ENCODE measurements at places on chromosomes 2 and 18.
A peak's percentile ranks its signal among the peaks of the same experiment; 100 is the strongest.

- peaks cover 4% of the 10 kb centered on the region for H3K36me3 ChIP-seq
- peaks cover 33% of the 10 kb centered on the region for H3K4me1 ChIP-seq
- H3K27ac ChIP-seq: peak overlapping the region; percentile 84
- H3K27me3 ChIP-seq: no peaks in the 10 kb centered on the region
Observed at GRCh38 chr2:28747714-28748113, 3.9 kb upstream of the PPP1CB start.

- no peak for DNase-seq
- H3K27ac ChIP-seq: no peak overlapping the region
- no peaks in the 10 kb centered on the region for H3K27me3 ChIP-seq
- H3K4me1 ChIP-seq: no peaks in the 10 kb centered on the region
Observed at GRCh38 chr2:214377286-214377624, 33.6 kb upstream of the VWC2L start.

DNA sequence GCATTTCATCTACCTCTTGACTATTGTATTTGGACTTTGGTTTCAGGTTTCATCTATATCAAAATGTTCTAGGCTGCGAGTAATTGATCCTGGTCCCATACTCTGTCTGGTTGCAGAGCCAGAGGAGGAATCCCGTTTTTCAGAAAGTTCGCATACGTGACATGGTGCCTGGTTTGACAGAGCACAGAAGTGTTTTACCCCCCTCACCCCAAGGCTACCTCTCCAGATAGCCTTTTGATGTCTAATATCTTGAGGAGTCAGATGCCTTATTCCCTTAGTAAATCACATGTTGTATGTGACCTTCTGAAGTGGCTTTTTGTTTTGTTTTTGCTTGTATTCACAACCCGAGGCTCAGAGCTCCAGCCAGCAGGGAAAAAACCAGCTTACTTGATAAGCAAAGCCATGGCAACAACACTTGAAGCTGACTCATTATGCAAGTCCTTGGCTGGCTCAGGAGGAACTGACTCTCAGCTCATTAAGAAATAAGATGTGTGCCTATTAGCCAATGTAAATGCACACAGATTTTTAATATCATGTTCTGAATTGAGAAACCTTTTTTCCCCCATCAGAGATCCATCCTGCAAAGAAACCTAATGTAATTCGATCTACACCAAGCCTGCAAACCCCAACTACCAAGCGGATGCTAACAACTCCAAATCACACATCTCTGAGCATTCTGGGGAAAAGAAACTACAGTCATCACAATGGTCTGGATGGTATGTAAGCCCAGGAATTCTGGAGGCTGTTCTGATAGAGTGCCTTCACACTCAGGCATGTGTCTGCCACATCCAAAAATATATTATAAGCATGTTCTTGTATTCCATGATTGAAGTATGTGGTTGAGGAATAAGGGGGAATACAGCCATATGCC, 41.4 kb downstream of the OXER1 start:
- peaks cover 13% of the 10 kb centered on the region for H3K4me1 ChIP-seq
- peaks cover 3% of the 10 kb centered on the region for H3K36me3 ChIP-seq
- no peak overlapping the region for H3K4me3 ChIP-seq
- no peak overlapping the region for H3K27ac ChIP-seq

DNA sequence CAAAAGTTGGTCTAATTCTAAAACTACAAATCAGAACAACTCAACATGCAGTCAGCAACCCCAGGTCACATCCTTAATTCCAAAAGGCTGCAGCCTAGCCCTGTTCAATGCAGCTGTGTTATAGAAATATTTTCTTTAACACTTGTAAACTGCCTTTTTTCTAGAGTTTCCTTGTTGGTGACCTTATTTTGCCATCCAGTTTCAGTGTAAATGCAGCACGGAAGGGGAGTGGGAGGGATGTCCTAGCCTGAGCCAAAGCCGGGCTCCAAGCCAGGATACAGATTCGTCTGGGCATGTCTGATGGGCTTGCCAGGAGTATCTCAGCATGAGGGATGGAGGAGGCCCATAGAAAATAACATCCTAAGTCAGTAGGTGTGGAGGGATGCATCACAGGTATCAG, 17.7 kb upstream of the SP3 start:
- no peaks in the 10 kb centered on the region for H3K4me1 ChIP-seq
- no peak overlapping the region for H3K4me3 ChIP-seq
- no peak for DNase-seq
- H3K27ac ChIP-seq: no peak overlapping the region

DNA sequence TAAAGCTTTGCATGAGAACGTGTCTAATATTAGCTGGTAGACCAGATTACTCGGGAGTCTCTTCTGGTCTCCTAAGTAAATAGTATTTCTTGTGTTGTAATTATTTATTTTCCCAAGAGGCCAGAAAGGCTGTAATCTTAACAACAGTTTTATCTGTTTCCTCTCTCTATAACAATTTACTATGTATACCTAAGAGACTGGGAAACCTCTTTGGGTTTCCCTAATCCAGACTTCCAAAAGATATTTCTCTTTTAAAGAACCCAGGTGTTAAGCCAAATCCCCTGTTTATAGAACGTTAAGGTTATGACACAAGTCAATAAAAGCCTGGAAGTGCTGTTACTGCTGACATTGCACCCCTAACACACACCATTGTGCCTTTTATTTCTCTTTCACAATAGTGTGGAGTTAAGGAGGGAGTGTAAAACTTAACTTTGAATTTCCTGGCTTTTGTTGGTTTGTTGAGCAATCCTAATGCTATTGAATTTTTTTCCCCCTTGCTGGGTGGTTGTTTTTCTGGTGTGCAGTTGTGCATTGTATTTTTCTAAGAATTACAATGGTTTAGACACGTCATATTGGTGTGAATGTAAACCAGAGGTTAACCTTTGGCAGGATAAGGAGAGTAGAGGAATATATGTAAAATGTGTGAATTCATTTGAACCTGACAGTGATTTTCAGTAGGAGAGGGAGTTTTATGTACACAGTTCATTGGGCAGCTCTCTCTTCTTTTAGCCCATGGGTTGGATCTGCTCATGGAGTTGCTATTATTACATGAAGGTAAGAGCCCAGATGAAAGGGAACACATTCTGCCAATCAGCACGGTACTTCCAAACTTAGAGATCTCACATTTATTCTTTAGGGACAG, 192.8 kb downstream of the MTX2 start:
- H3K27ac ChIP-seq: no peak overlapping the region
- no peaks in the 10 kb centered on the region for H3K36me3 ChIP-seq
- H3K27me3 ChIP-seq: peaks cover 75% of the 10 kb centered on the region
- peaks cover 1% of the 10 kb centered on the region for H3K4me1 ChIP-seq
- DNase-seq: no peak

DNA sequence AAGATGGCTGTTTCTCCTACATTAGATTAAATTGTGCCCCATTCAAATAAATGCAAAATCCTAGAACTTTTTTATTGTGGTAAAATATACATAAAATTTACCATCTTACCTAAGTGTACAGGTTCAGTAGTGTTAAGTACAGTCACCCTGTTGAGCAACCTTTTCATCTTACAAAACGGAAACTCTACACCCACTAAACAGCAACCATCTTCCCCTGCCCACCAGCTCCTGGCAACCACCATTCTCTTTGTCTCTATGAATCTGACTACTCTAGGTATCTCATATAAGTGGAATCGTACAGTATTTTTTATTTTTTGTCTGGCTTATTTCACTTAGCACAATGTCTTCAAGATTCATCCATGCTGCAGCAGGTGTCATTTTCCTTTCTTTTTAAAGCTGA, 53.0 kb downstream of the ASXL2 start:
- no peaks in the 10 kb centered on the region for H3K27me3 ChIP-seq
- H3K36me3 ChIP-seq: peaks cover 23% of the 10 kb centered on the region
- DNase-seq: peak; percentile 72
- peaks cover 67% of the 10 kb centered on the region for H3K4me1 ChIP-seq

DNA sequence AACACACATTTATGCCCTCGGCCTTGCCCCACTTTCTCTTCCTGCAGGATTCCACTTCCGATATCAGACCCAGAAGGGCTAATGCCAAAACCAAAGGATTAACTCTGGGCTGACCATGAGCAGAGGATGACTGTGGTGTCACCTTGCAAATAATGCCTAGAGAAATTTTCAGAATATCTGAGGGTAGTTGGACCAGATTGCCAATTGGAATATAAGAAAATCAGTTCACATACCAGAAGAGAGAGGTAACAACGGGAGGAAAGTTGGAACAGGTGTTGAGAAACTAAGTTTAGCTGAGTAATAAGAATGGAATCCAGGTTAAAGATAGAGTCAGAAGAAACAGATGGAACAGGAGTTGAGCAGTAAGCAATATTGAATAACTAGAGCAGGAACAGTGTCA, 232.7 kb upstream of the UBE2E3 start:
- H3K27ac ChIP-seq: no peak overlapping the region
- no peaks in the 10 kb centered on the region for H3K4me1 ChIP-seq
- no peaks in the 10 kb centered on the region for H3K27me3 ChIP-seq
- H3K36me3 ChIP-seq: no peaks in the 10 kb centered on the region
- no peak overlapping the region for H3K4me3 ChIP-seq

DNA sequence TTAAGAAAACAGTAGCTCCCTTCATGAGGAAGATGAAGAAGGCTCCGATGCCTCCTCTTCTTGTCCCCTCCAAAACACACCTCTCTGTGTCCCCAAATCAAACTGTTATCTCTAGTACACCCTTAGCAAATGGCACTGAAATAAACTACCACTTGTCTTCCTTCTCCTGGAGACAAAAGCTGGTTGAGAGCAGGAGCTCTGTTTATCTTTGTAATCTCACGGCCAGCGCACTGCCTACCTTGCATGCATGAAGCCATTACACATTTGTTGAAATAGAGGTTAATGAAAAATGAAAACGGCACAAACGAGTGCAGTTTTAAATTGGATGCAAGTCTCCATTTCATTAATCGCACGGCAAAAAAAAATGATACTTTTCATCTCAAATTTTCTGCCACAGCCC, 113.7 kb downstream of the EPB41L3 start:
- H3K36me3 ChIP-seq: no peaks in the 10 kb centered on the region
- peaks cover 7% of the 10 kb centered on the region for H3K27me3 ChIP-seq
- H3K4me1 ChIP-seq: no peaks in the 10 kb centered on the region
- DNase-seq: no peak
- no peak overlapping the region for H3K4me3 ChIP-seq
- no peak overlapping the region for H3K27ac ChIP-seq

- peaks cover 15% of the 10 kb centered on the region for H3K36me3 ChIP-seq
- DNase-seq: peak; percentile 72
- H3K27me3 ChIP-seq: peaks cover 2% of the 10 kb centered on the region
- H3K4me3 ChIP-seq: peak overlapping the region; percentile 84
Observed at GRCh38 chr2:161238560-161239325, 69.5 kb upstream of the PSMD14 start.

DNA sequence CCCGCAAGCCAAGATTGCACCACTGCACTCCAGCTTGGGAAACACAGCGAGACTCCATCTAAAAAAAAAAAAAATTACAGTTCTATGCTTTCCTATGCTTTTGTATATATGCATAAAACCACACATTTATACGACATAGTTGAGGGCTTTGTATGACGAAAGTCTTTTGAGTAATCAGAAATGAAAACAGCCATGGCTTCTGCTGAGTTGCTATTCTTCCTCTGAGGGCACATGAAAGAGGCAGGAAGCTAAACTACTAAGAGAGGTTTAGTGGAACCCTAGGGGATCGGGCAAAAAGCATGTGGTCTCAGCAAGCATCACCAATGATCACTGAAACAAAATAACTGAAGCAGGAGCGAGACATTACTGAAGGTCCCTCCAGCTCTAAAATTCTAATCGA, 99.6 kb downstream of the ZAP70 start:
- H3K4me3 ChIP-seq: no peak overlapping the region
- H3K27ac ChIP-seq: no peak overlapping the region

- H3K4me3 ChIP-seq: no peak overlapping the region
- H3K27ac ChIP-seq: no peak overlapping the region
- no peak for DNase-seq
- H3K36me3 ChIP-seq: no peaks in the 10 kb centered on the region
Observed at GRCh38 chr2:16537347-16537746, 128.3 kb downstream of the CYRIA start.

GRCh38 chr18:46407486-46408166, 249.4 kb downstream of the LOXHD1 start:
- no peak overlapping the region for H3K4me3 ChIP-seq
- no peak overlapping the region for H3K27ac ChIP-seq
- no peak for DNase-seq
- no peaks in the 10 kb centered on the region for H3K36me3 ChIP-seq

DNA sequence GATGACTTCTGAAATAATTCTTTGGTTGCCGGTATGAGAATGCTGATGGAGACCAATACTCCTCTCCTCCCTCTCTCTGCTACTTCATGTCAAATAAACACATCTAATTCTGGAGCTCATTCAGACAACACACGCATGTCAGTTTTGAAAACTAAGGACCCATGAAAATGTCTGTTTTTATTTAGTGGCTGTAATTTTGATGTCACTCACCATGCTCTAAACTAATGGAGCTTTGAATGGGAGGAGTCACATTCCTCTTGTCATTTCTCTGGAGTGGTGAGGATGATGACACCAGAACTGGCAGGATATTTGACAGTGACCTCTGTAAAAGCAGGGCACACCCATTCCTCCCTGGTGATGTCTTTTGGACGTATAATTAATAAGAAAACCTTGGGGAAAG, 163.0 kb downstream of the PHLPP1 start:
- H3K27me3 ChIP-seq: no peaks in the 10 kb centered on the region
- no peak for DNase-seq
- H3K4me3 ChIP-seq: no peak overlapping the region
- peaks cover 26% of the 10 kb centered on the region for H3K4me1 ChIP-seq
- H3K27ac ChIP-seq: no peak overlapping the region

DNA sequence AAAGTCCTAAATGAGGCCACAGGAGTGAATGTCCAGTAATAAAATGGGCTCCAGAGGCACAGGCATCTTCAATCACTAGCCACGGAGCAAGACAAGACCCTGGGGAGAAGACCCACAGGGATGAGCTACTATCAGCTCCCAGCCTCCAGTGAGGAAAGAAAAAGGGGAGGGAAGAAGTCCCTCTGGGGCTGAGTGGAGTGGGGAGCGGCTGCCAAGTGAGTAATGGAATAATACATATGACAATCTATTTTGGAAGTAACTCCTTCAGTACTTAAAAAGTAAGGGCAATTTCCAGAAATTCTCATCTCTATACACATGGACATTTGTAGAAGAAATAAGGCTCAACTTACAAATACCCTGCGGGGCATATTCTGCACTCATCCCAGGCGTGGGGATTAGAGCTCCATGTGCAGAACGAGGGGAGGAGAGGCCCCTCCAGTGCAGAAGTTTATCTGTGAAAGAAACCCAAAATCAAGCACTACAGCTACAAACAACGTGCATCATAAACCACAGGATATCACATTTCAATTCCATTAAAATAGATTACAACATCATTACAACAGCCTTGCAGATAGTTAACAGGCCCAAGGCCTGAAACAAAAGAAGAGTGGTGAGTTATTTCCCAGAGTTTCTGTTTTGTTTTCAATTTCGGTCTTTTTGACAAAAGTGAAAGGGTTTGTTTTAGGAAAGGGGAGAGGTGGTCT, 84.9 kb downstream of the BCL11A start:
- no peaks in the 10 kb centered on the region for H3K36me3 ChIP-seq
- H3K4me1 ChIP-seq: no peaks in the 10 kb centered on the region
- no peak overlapping the region for H3K27ac ChIP-seq
- H3K27me3 ChIP-seq: no peaks in the 10 kb centered on the region

DNA sequence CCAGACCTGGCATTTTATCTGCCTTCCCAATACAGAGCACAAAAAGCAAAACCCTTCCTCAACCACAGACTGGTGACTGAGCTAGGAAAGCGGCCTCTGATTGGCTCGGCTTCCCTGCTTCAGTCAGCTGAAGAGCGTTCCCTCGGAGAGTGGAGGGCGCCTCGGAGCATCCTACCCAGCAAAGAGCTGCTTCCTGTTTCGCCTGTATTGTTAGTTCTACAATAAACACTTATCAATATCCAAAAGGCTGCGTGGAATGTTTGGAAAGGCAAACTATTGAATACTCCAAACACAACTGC, 125.0 kb downstream of the CACNB4 start:
- H3K4me1 ChIP-seq: peaks cover 29% of the 10 kb centered on the region
- peaks cover 2% of the 10 kb centered on the region for H3K36me3 ChIP-seq
- H3K27ac ChIP-seq: no peak overlapping the region
- H3K27me3 ChIP-seq: no peaks in the 10 kb centered on the region
- DNase-seq: no peak
